ENCODE measurements at places on chromosomes 2 and 18.

GRCh38 chr2:216490061-216490460, 8.6 kb upstream of the RPL37A start:
- no peak for DNase-seq

- peak; percentile 18 for DNase-seq
These were observed 10.6 kb upstream of the HOXD4 start for GRCh38 chr2:176140513-176141317.

DNA sequence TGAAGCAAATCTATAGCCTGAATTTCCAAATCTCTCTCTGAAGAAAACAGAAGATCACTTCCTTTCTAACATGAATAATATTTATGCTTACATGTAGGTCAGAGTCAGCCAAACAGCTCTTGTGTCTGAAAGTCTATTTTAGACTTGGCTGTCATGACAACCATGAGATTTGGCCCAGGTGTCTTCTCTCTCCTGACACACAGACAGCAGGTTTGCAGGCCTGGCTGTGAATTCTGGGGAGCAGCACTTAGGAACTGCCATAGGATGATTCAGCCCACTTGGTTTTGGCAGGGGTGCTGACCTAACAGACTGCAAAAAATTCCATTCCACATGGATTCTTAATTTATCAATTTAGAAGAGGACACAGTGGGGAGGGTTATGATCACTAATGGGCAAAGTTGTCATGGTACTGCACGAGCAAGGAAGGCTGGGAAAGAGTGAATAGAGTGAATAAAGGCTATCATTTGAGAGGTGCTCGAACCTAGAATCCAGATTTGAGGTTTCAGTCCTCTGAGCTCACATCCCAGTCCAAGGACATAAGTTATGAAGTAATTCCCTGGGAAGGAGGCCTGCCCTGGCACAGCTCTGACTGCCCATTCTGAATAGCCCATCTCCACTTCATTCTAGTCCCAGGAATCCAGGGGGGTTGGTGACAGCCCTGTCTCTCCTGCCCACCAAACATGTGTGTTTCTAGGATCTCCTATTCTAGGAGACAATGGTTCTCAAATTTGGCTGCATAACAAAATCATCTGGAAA, 453.9 kb upstream of the TRIB2 start:
- no peak for DNase-seq

DNA sequence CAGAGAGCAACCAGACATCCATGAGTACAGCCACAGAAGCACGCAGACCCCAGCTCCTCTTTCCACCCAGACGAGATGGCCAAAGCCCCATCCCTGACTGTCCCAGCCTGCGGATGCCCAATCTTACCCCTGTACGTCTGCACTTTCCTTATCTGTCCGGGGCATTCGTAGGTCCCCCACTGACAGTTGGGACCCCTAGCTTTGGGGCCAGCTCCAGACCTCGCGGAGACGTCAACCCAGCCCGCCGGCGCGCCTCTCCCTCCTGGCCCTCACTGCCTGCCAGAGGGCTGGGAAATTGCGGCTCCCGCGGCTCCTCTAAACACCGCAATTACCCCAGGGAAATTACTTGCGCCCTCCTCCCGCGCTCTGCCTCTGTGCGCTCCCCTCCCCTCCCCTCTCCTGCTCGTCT, 2.3 kb downstream of the ECEL1 start:
- DNase-seq, result no peak

Data from stimulated activated CD8-positive, alpha-beta memory T cell treated with anti-CD3 and anti-CD28 coated beads, Interleukin-15, amount 100 ng/mL, for 4 hours (primary cell).